ENCODE measurements at places on chromosomes 7 and 10.
A peak's percentile ranks its signal among the peaks of the same experiment; 100 is the strongest.

GRCh38 chr10:78579576-78579975 lies 489.2 kb upstream of the ZMIZ1 start:
- DNase-seq = no peak

DNA sequence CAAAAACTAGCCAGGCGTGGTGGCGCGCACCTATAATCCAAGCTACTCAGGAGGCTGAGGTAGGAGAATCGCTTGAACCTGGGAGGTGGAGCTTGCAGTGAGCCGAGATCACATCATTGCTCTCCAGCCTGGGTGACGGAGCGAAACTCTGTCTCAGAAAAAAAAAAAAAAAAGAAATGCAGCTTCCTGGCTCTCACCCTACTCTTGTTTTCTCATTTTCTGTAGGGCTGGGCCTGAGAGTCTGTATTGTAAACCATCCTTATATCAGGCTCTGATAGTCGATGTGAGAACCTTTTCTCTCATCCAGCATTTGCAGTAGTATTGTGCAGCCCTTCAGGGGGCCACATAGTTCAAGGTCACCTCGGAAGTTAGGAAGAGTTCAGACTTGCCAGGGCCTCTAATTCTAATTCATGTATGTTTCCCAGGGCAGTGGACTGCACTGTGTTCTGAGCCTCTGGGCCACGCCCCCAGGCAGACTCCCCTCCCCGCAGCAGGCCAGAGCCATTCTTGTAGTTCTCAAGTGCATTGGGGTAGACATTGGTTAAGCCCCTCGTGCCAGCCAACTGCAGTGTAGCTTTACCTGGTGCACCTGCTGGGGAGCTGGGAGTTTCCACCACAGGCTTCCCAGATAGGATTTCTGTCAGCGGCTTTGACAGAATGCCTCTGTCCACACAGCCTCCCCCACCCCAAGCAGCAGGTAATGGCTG lies 38.3 kb upstream of the PDCD4 start:
- DNase-seq = no peak

DNA sequence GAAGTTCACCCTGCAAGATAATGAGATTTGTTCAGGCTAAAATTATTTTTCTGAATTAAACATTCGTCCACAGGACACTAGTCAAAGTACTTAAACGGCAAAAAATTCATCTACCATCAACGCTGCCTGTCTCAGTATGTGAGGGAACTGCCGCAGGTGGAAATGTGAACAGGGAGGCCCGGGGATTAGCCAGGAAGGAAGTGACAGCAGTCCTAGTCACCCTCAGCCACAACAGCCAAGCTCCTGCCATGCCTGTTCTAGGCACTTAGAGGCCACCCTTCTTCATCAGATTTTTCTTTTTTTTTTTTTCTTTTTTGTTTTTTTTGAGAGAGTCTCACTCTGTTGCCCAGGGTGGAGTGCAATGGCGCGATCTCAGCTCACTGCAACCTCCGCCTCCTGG lies 9.4 kb downstream of the NUDT5 start:
- peak; percentile 37 for DNase-seq

DNA sequence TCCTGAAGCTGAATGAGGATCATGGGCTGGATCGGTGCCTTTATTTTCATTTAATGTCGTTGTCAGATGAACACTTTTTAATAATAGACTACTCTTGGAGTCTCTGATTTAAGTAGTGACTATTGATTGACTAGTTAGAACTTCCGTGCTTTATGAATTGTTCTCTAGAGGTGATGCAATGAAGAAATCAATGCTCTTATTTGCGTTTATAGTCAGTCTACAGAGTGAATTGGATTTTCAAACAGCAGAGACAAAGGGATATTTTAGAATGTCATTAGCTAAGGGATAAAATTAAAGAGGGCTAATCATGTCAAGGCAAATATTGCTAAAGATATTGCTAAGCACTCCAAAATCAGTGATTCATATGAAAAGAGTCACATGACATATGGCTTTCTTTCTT lies 652.0 kb upstream of the NRP1 start:
- no peak for DNase-seq

GRCh38 chr7:140316165-140316661 lies 82.1 kb downstream of the SLC37A3 start:
- peak; percentile 58 for DNase-seq

DNA sequence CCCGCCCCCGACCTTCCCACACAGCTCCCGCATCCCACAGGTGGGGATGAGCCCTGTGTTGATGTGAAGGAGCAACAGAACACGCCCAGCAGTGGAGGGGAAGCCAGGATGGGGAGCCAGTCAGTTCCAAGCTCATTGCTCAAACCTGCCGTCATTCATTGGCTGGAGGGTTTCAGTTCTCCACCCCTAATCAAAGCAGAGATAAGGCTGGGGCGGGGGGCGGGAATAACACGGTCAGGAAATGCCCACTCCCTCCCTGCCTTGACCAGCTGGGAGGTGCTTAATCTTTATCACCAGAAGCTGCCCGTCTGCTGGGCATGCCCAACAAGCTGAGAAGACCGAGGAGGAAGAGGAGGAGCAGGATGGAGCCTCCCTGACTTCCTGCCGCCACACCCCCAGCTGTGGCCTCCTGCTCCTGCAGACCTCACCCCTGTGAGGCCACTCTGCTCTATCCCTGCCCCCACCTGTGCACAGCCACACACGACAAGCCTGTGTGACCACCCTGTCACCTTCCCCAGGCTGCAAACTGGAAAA lies 265.1 kb downstream of the ZEB1 start:
- no peak for DNase-seq

DNA sequence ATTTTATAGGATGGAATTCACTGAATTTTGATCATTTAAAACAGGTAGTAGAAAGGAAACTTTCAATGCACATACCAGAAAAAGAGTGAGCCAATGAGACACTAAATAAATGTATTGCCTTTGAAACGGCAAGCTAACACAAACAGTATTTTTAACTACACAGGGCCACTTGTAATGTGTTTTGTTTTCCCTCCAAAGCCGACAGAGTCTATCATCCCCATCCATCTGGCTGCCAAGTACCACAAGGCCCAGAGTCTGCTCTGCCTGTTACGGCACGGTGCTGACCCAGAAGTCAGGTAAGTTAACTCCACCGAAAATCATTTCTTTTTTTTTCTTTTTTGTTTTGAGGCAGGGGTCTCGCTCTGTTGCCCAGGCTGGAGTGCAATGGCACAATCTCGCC lies 1.5 kb downstream of the ANKRD61 start:
- DNase-seq = no peak

DNA sequence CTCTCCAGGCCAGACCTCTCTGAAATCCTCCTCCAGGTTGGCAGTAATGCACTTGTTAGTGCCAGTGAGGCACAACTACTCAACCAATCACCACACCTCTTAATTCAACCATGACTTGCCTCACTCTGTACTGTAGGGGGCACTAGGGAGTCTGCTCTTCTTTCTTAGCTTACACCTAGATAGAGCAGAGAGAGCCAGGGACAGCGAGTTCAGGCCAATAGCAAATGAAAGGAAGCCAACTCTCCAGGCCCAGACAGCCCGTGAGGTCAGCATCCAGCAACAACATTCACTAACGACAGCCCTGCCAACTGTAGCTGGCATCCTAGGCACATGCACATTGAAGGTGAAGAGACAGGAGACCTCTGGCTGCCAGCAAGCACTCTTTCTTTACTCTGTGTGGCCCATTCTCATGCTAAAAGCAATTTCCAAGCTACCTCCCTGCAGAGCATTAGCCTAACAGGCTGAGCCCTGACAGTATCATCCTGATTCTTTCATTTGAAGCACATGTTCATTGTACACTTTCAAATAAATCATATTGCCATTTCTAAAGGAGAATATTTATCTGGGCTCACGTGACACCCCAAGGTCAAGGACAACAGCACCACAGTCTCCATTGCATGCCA lies 136.3 kb downstream of the DPY19L1 start:
- no peak for DNase-seq

GRCh38 chr10:132665946-132666704 lies 119.8 kb downstream of the NKX6-2 start:
- peak; percentile 24 for DNase-seq

DNA sequence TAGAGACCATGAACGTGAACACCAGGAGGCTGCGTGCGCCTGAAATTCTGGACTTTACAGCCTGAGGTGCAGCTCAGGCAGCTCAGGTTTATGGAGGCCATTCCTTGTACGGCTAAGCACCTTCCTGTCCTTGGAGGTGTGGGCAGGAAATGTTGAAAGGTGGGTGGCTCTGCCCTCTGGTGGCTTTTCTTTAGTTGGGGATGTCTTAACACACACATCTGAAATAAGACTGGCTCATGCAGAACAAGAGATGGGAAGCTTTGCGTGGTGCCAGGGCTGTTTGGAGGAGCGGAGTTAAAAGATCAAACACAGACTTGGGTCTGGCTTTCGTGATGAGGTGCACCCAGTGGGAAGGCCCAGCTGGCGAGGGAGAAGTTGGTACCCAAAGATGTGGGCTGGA lies 64.1 kb downstream of the DOCK1 start:
- DNase-seq = no peak

- DNase-seq = no peak
These were observed 7.3 kb downstream of the SVIL start for GRCh38 chr10:29627201-29628132.

DNA sequence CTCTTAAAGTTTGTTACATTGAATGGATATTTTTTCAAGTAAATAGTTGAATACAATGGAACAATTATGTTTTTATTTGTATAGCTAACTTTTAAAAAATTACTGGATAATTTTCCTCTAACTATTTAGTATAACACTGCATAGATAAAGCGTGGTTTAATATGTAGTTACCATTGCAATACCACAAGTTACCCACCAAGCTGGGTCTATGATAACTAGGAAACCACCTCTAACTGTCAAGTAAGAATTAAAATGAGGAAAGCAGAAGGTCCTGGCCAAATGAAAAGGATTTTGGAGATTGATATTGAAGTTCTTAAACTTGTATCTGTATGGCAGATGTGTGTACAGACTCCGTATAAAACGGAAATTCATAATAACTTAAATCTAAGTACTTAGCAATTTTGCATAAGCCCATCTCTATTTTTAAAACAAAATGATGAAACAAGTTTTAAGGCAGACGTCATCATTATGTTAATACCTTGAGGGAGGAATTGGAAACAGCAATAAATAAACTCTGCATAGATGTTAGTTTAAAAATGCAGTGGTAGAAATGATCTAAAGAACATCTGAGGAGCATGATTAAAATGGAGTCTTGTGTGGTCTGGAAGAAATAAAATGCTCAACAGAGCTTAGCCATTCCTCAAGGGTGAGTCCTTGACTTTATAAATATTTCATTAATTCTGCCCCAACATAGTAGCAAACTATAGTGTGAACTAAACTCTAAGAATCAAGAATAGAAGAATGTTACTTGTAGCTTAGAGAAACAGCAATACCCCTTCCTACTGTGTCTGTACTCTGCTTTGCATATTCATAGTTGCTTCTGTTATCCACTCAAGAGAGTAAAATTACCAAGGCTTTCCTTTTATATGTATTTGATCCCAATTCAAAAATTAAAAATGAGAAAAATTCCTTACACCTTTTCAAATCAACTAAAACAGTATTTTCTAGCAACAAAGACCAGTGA lies 206.4 kb upstream of the FERD3L start:
- no peak for DNase-seq

All from activated T-cell treated with anti-CD3 and anti-CD28 coated beads, Interleukin-2, amount 50 U/mL, for 48 hours (primary cell).